Osteocyte (in vitro differentiated cells): ENCODE measurements at places on chromosomes 12 and 14. TPM values are rescaled to one million over a fixed set of nuclear protein-coding genes. Genes with fewer than 3 reads are reported as not detected.

Gene CLEC4A
- 0.97 and 1.5 TPM in 2 replicates for total RNA-seq

- DNase-seq, result no peak
- H3K4me1 ChIP-seq, result peaks cover 16% of the 10 kb centered on the region
- H3K36me3 ChIP-seq, result no peaks in the 10 kb centered on the region
- no peak overlapping the region for H3K4me3 ChIP-seq
Observed at GRCh38 chr14:104731320-104732294, 7.6 kb downstream of the ADSS1 start.

Gene ARHGAP5
- 83.3 and 87.1 TPM in 2 replicates for total RNA-seq

Gene ABCD2
- not detected in 2 replicates for total RNA-seq

Gene CLEC14A
- total RNA-seq, result not detected in 2 replicates

DNA sequence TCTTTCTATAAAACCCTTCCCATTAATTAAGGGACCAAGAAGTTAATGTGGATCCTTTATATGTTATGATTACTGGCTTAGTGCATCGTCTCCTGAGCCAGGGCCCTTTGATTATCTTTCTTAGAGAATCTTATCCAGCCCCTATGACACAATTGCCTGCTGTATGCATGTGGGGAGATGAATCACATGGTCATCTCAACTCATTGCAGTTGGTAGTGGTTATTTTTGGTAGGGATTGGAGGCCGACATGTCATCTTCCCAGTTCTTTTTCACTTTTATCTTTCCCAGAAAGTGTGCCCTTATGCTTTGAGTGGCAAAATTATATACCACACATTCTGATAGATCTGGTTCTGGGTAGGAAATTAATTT is 26.0 kb downstream of the ZNF664 start:
- peaks cover 22% of the 10 kb centered on the region for H3K36me3 ChIP-seq
- DNase-seq, result no peak
- no peaks in the 10 kb centered on the region for H3K27me3 ChIP-seq
- H3K4me3 ChIP-seq, result no peak overlapping the region
- peaks cover 21% of the 10 kb centered on the region for H3K4me1 ChIP-seq

Gene DIO3
- 0.34 and 0.43 TPM in 2 replicates for total RNA-seq

GRCh38 chr12:30197392-30198057 is 413.8 kb upstream of the TMTC1 start:
- no peak for DNase-seq
- peaks cover 3% of the 10 kb centered on the region for H3K27me3 ChIP-seq
- H3K27ac ChIP-seq, result peak overlapping the region; percentile 28

- H3K27ac ChIP-seq, result no peak overlapping the region
- no peaks in the 10 kb centered on the region for H3K4me1 ChIP-seq
- H3K36me3 ChIP-seq, result peaks cover 4% of the 10 kb centered on the region
- no peaks in the 10 kb centered on the region for H3K27me3 ChIP-seq
Observed at GRCh38 chr12:109264095-109264942, 44.8 kb downstream of the FOXN4 start.

Gene ZFYVE21
- 48.9 and 52.9 TPM in 2 replicates for total RNA-seq

GRCh38 chr12:50057000-50057841 is at the start of gene ASIC1:
Gene ASIC1, plus strand, starts transcription at chr12:50057596. Its CDS starts 1,171 bp downstream, at chr12:50058767.
- H3K36me3 ChIP-seq, result no peaks in the 10 kb centered on the region
- peak within 1 kb of the TSS; percentile 25 for H3K27ac ChIP-seq
- peak; percentile 89 for DNase-seq
- peaks cover 15% of the 10 kb centered on the region for H3K4me1 ChIP-seq
- H3K4me3 ChIP-seq, result peak within 1 kb of the TSS; percentile 81

GRCh38 chr14:99256483-99256874 is 15.5 kb downstream of the BCL11B start:
- peaks cover 8% of the 10 kb centered on the region for H3K4me1 ChIP-seq
- H3K36me3 ChIP-seq, result no peaks in the 10 kb centered on the region
- H3K27me3 ChIP-seq, result peaks cover 51% of the 10 kb centered on the region
- H3K27ac ChIP-seq, result no peak overlapping the region

GRCh38 chr14:85214471-85214870 is 315.5 kb upstream of the FLRT2 start:
- no peak overlapping the region for H3K27ac ChIP-seq
- peaks cover 15% of the 10 kb centered on the region for H3K4me1 ChIP-seq
- H3K36me3 ChIP-seq, result peaks cover 2% of the 10 kb centered on the region
- no peak overlapping the region for H3K4me3 ChIP-seq
- no peaks in the 10 kb centered on the region for H3K27me3 ChIP-seq
- no peak for DNase-seq

Gene FICD
- total RNA-seq, result 5.8 and 6.0 TPM in 2 replicates

Gene NRL
- total RNA-seq, result 1.2 and 1.9 TPM in 2 replicates

Gene APAF1
- 14.4 and 18.8 TPM in 2 replicates for total RNA-seq

GRCh38 chr14:73162251-73162650 is 25.9 kb downstream of the PSEN1 start:
- no peak overlapping the region for H3K4me3 ChIP-seq
- DNase-seq, result peak; percentile 46
- H3K4me1 ChIP-seq, result no peaks in the 10 kb centered on the region
- H3K27me3 ChIP-seq, result no peaks in the 10 kb centered on the region

- no peak for DNase-seq
- H3K27me3 ChIP-seq, result no peaks in the 10 kb centered on the region
- no peak overlapping the region for H3K4me3 ChIP-seq
- H3K27ac ChIP-seq, result no peak overlapping the region
- no peaks in the 10 kb centered on the region for H3K36me3 ChIP-seq
Observed at GRCh38 chr12:33586576-33586975, 147.0 kb upstream of the SYT10 start.

DNA sequence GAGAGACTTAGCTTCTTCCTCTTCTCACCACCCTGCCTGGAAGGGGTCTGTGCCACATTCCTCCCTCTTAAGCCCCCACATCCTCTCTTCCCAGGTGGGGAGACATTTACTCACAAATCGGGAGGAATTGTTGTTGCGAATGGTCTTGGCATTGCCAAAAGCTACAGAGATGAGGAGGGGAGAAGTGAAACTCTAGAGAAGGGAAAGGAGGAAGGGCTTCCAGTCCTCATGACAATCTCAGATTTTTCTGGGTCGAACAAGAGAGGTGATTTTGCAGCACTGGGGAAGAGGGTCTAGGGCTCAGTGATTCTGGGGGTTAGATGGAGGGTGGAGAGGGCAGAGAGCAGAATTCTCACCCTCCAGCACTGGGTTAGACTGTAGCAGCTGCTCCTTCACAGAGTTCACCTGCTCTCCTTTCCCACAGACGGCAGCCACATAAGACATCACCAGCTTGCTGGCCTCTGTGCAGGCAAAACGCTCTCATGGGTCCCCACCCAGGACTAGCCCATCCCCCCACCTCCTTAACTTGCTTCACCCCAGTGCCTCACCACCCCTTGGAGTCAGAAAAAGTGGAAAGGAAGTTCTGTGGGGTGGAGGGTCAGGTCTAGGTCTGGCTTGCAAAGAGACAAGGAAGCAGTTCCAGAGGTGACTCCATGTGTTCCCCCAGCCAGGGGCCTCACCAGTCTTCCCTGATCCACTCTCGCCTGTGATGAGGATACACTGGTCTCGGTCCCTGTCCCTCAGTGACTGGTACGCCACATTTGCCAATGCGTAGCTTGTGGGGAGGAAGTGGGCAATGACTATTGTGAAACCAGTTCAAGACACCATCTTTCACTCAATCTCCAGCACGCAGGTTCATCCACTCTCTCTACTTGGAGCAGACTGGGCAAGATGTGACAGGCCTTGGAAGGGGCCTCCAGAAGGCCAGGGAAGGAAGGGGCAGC is 2.7 kb downstream of the MYO1A start:
- DNase-seq, result no peak
- no peak overlapping the region for H3K4me3 ChIP-seq
- no peaks in the 10 kb centered on the region for H3K36me3 ChIP-seq
- H3K27ac ChIP-seq, result no peak overlapping the region
- peaks cover 21% of the 10 kb centered on the region for H3K27me3 ChIP-seq

GRCh38 chr12:27539191-27539631 is 15.2 kb downstream of the PPFIBP1 start:
- peaks cover 10% of the 10 kb centered on the region for H3K36me3 ChIP-seq
- no peak for DNase-seq
- H3K27ac ChIP-seq, result peak overlapping the region; percentile 83
- H3K4me3 ChIP-seq, result no peak overlapping the region
- no peaks in the 10 kb centered on the region for H3K27me3 ChIP-seq

GRCh38 chr12:3725388-3726115 is 27.4 kb downstream of the CRACR2A start:
- H3K4me3 ChIP-seq, result no peak overlapping the region
- peaks cover 8% of the 10 kb centered on the region for H3K27me3 ChIP-seq
- DNase-seq, result peak; percentile 21
- no peaks in the 10 kb centered on the region for H3K4me1 ChIP-seq
- no peaks in the 10 kb centered on the region for H3K36me3 ChIP-seq

Gene WNT1
- total RNA-seq, result not detected in 2 replicates

Gene TMEM30B
- 1.2 and 1.3 TPM in 2 replicates for total RNA-seq

GRCh38 chr12:73262788-73263381 is 990.7 kb downstream of the TRHDE start:
- no peak overlapping the region for H3K4me3 ChIP-seq
- H3K36me3 ChIP-seq, result no peaks in the 10 kb centered on the region
- no peaks in the 10 kb centered on the region for H3K4me1 ChIP-seq
- no peak for DNase-seq
- H3K27me3 ChIP-seq, result no peaks in the 10 kb centered on the region

DNA sequence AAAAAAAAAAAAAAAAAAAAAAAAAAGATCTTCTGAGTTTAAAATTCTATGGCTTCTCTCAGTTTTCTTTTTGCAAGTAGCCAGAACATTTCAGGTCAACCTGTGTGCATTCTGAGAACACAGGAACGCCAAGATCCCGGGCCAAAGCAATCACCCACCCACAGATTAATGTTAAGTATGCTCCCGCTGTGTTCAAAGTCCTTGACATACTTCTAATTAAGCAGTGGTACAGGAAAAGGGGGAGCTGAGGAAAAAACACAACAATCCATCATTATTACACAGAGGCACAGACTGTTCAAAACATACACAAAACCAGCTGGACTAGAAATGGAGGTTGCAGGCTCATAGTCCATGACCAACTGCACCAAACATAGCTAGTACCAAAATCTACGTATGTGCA is 2.8 kb downstream of the FBXO21 start:
- no peak overlapping the region for H3K4me3 ChIP-seq
- DNase-seq, result no peak
- H3K36me3 ChIP-seq, result peaks cover 26% of the 10 kb centered on the region
- no peak overlapping the region for H3K27ac ChIP-seq
- peaks cover 10% of the 10 kb centered on the region for H3K27me3 ChIP-seq

Gene OR10P1
- total RNA-seq, result not detected in 2 replicates

DNA sequence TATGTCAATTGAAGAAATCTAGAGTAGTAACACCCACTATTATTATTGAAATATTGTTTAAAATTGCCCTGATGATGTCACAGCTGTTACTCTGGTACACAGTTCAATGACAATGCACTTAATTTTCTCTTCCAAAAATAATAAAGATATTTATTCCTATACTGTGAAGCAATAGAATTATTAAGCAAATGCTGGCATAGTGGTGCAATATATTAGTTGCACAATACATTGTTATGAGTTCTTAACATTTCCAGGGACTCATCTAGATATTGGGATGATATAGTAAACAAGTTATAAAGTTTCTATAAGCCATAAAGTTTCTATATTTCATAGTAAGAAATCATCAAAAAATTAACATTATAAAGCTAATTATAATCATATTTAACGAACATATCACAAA is 897.8 kb downstream of the LRFN5 start:
- H3K27me3 ChIP-seq, result no peaks in the 10 kb centered on the region
- no peaks in the 10 kb centered on the region for H3K36me3 ChIP-seq
- no peak overlapping the region for H3K27ac ChIP-seq
- no peak for DNase-seq
- H3K4me1 ChIP-seq, result no peaks in the 10 kb centered on the region
- no peak overlapping the region for H3K4me3 ChIP-seq

Gene FGF23
- not detected in 2 replicates for total RNA-seq

GRCh38 chr12:15469356-15469755 is 147.0 kb downstream of the PTPRO start:
- no peak overlapping the region for H3K27ac ChIP-seq
- H3K4me3 ChIP-seq, result no peak overlapping the region
- DNase-seq, result no peak
- no peaks in the 10 kb centered on the region for H3K36me3 ChIP-seq
- peaks cover 69% of the 10 kb centered on the region for H3K27me3 ChIP-seq

- no peak within 1 kb of the TSS for H3K27ac ChIP-seq
- H3K27me3 ChIP-seq, result peaks cover 15% of the 10 kb centered on the region
- H3K4me3 ChIP-seq, result peak within 1 kb of the TSS; percentile 60
- H3K4me1 ChIP-seq, result peaks cover 11% of the 10 kb centered on the region
- no peak for DNase-seq
Observed at GRCh38 chr12:49538510-49539403, at the start of gene KCNH3. Gene KCNH3, plus strand, starts transcription at chr12:49539030. Its CDS starts 387 bp downstream, at chr12:49539417.

GRCh38 chr14:90522571-90523191 is 125.9 kb downstream of the CALM1 start:
- H3K27ac ChIP-seq, result no peak overlapping the region
- H3K4me3 ChIP-seq, result no peak overlapping the region
- H3K27me3 ChIP-seq, result no peaks in the 10 kb centered on the region
- no peak for DNase-seq
- peaks cover 32% of the 10 kb centered on the region for H3K4me1 ChIP-seq
- H3K36me3 ChIP-seq, result no peaks in the 10 kb centered on the region

DNA sequence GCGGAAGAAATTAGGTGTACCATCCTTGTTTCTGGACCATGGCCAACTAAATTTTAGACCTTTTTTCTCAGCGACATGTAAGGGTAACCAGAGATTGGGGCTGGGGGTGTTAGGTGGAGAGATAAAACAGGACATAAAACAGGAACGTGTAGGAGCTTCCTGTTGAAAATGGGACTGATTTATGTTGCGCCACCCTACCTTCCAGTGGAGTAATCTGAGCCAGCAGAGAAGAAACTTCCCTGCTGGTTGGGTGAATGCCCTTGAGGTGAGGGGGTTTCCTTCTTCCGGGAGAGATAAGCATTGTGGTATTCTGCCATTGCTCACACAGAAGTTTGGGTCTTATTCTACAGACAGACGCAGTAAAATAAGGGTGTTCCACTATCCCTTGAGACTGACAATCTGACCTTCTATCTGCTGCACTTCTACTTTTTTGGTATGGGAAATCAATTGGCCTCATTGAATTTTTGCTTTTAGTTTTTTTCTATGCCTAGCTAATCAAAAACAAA is 417.6 kb downstream of the PCNX1 start:
- peaks cover 7% of the 10 kb centered on the region for H3K36me3 ChIP-seq
- no peak overlapping the region for H3K4me3 ChIP-seq
- peak overlapping the region; percentile 38 for H3K27ac ChIP-seq
- H3K4me1 ChIP-seq, result peaks cover 49% of the 10 kb centered on the region
- DNase-seq, result no peak

Gene GYS2
- total RNA-seq, result 0.10 TPM in 1 of 2 replicates, not detected in the other

DNA sequence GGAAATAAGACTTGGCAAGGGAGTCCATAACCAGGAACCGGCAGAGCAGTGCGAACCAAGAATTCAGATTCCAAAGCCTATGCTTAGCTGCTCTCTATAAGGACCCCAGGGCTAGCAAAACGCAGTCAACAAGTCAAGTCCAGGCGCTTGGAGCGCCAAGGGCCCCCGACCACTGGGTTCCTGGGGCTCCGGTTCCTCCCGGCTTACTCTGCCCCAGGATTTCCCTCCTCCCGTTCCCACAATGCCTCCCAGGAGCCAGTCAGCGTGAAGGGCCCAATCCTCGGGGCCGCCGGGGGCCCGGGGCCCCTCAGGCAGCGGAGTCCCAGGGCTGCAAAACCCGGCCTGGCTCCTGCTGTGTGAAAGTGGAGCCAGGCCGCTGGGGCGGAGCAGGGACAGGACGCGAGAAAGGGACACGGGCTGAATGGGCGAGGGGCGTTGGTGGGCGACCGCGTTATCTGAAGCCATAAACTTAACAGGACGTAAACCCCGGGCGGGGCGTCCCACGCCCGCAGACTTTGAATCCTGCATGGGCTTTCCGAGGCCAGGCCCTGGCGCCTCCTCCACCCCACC is 1.5 kb downstream of the KRT8 start:
- peak overlapping the region; percentile 60 for H3K4me3 ChIP-seq
- no peak overlapping the region for H3K27ac ChIP-seq
- H3K4me1 ChIP-seq, result peaks cover 16% of the 10 kb centered on the region
- H3K27me3 ChIP-seq, result no peaks in the 10 kb centered on the region
- H3K36me3 ChIP-seq, result no peaks in the 10 kb centered on the region

GRCh38 chr14:95045106-95045701 is 112.1 kb downstream of the DICER1 start:
- peak; percentile 68 for DNase-seq
- no peak overlapping the region for H3K27ac ChIP-seq
- H3K27me3 ChIP-seq, result peaks cover 22% of the 10 kb centered on the region
- H3K4me3 ChIP-seq, result no peak overlapping the region
